ENCODE measurements at places on chromosomes 5 and 9.

- no peak for DNase-seq
These were observed 209.0 kb downstream of the CSNK1G3 start for GRCh38 chr5:123720955-123721354.

GRCh38 chr5:170361616-170362015, 27.6 kb downstream of the KCNMB1 start:
- no peak for DNase-seq

DNA sequence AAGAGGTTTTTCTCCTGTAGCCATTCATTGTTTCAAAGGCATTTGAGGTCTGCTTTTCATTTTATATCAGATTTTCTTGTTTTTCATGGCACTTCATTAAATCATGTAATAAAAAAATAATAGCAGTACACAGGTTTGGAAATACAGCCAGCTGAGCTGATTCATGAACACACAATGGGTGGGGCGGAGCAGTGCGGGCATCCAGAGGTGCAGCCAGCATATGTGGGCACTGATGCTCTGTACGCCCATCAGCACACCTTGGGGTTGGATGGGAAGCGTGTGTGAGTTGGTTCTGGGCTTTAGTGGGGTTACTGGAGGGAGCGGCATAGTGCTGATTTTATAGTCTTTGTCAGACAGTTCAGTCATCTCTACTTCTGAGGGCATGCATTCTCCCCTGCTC, 54.2 kb upstream of the IRX4 start:
- no peak for DNase-seq

- DNase-seq = no peak
These were observed 41.1 kb upstream of the PLPP6 start for GRCh38 chr9:4620881-4621555.

GRCh38 chr5:626850-627249, 14.7 kb downstream of the CEP72 start:
- no peak for DNase-seq

Measured in CD4-positive, alpha-beta T cell treated with Interleukin-6 for 4 hours (primary cell).